ENCODE measurements at places on chromosomes 16 and 17.

GRCh38 chr17:56099649-56100048 is 53.6 kb upstream of the ANKFN1 start:
- no peak for DNase-seq

DNA sequence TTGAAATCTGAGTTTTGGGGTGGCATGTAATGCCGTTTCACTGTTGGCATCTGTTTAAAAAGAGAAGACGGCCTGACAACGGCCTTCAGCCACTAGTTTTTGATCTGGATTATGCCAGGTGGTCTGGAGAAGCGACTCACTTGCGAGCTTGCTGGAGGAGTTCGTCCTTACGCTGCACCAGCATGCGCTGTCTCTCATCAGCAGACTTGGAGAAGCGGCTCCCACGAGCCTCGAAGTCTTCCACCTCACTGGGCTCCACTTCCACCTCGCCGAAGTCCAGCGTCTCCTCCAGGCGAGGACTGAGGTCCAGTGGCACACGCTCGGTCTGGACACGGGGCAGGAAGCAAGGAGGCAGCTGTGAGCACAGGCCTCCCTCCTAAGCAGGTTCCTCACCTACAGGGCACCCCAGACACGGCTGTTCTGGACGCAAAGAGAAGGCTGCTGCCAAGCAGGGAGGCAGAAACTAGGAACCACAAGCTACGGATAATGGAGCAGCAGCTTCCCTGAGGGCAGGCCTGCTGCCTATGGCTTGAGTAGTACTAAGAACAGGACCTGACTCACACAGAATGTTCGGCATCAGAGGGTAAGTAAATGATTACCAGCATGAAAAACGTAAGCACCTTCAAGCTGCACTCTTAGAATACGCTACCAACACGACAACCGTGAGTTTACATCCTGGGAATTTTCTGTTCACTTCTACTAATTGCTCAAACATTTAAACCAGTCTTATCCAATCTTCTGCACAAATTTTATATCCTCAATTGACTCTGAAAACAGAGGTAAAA is 61.4 kb downstream of the AMFR start:
- peak; percentile 0 for DNase-seq

DNA sequence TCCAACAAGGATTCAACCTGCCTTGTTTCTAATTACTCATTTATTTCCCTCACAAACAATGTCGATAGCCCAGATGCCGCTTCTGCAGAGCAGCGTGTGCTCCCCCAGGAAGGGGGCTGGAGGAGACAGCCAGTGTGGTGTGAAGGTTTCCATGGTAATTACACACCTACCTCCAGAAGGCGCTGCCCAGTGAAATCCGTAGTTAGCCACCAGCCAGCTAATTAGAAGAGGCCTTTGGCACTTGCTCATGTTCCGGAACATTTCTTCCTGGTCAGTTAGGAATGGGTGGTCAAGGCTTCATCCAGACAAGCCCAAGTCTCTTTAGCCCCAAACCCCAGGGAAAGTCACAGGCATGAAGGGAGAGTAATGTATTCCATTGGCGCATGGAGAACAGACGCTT is 342.5 kb upstream of the C16orf82 start:
- DNase-seq: no peak

- no peak for DNase-seq
Measured at GRCh38 chr16:55700067-55700466, 44.3 kb downstream of the SLC6A2 start.

DNA sequence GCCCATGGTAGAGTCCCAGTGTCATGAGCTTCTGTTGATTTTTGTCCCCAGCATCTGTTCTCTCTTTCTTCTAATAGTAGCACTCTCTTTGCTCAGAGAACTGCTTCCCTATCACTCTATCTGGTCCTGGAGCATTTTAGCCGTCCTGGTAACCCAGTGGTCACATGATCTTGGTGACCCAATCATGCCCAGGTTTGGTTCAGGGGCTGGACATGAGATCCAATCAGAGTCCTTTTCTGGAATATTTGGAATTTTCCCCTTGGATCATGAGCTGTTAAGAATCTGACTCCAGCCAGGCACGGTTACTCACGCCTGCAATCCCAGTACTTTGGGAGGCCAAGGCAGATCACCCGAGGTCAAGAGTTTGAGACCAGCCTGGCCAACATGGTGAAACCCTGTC is 197.0 kb downstream of the RAB11FIP4 start:
- no peak for DNase-seq

DNA sequence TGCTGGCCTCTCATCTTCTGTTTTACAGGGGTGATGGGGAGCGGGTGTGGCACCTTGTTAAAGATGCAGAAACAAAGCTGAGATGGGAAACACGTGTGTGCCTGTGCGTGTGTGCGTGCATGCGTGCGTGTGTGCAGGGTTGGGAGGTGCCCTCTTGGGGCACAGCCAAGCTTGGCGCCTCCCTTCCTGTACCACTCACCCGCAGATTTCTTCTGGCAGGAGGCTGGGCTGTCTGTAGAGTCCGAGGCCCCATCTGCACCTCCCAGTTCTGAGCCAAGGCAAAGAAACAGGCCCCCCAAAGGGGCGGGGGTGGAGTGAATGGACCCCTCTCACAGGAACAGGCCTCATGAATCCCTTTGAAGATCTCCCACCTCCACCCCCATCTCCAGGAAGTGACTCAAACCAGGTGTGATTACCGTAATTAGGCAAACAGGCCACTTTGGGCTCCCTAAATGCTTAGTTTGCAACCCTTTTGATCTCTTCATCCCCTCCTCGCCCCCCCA is 20.9 kb downstream of the TNS4 start:
- peak; percentile 86 for DNase-seq

GRCh38 chr17:7842380-7843256 is 8.6 kb downstream of the KDM6B start:
- DNase-seq: peak; percentile 95

GRCh38 chr16:15518381-15519351 is 84.3 kb downstream of the BMERB1 start:
- DNase-seq: no peak

- no peak for DNase-seq
Measured at GRCh38 chr16:31301708-31302400, 42.1 kb downstream of the ITGAM start.

DNA sequence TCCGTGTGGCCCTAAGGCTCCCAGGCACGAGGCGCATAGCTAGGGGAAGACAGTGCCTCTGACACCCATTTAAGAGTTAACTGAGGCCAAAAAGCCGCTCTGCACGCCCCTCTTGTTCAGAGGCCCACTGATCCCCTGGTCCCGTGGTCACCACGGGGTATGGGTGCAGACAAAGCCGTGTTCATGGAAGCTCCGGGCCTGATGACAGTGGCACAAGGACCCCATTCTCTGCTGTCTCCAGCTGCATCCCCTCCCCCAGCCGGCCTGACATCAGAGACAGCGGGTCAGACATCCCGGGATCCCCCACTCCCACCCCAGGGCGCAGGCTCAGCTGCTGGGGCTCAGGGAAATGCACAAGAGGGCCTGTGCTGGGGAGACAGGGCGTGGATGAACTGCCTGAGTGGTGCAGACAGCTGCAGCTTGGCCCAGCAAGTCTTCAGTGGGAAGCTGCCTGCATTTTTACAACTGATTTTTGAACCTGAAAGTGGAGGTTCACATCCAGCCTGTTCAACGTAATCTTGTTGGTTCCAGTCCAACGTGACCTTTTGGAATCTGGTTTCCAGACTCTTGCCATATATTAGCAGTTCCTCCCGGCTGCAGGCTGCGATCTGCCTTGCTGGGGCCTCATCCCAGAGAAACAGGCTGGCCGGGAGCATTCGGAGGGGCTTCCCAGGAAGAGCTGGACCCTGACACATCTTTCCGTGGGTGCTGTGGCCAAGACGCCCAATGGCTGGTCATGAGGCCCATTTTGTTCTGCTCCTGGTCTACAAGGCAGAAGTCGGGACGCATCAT is 9.7 kb upstream of the BAHCC1 start:
- no peak for DNase-seq

- DNase-seq: no peak
Measured at GRCh38 chr16:66899310-66899944, 19.1 kb downstream of the PDP2 start.

Measured in stimulated activated naive CD8-positive, alpha-beta T cell treated with anti-CD3 and anti-CD28 coated beads, Interleukin-15, Interleukin-2, amounts not matched to agents 100 U/mL and 50 U/mL, for 24 hours (primary cell).